ENCODE measurements at places on chromosomes 3 and 15.

DNA sequence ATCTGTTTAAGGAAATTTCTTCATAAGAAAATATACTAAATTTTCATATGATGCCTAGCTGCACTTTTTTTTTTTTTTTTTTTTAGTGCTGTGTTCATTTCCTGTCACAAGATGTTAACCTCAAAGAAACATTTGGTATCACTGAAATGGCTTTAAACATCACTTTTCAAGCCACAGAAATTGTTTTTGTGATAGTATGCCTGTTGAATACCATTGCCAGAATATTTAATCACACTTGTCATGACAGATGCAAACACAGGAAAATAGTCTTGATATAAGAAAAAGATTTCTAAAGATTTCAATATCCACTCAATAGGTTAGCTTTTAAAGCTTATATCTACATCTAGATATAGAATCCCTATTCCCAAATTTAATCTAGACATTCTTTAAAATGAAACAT is 608.5 kb upstream of the AGTR1 start:
- peak; percentile 29 for DNase-seq

GRCh38 chr15:70669006-70669602 is 94.3 kb downstream of the UACA start:
- no peak for DNase-seq

GRCh38 chr3:21274079-21274571 is 476.9 kb downstream of the ZNF385D start:
- DNase-seq: peak; percentile 17

DNA sequence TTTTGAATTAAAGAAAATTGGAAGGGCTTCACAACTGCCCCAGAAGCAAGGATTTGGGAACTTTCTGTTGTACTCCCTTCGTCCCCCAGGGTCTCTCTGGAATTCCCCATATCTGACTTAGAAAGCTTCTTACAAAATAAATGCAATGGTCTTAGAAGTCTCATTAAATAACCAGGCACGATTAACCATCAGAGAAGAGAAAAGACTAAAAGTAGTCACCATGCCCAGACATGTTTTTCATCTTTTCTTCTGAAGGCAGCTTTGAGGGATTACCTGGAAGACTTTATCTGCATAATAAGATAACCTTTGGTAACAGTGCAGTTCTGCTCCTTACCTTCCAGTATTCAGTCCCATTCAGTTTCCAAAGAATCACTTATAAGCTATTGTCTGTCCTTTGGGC is 135.9 kb downstream of the PTPRG start:
- no peak for DNase-seq

DNA sequence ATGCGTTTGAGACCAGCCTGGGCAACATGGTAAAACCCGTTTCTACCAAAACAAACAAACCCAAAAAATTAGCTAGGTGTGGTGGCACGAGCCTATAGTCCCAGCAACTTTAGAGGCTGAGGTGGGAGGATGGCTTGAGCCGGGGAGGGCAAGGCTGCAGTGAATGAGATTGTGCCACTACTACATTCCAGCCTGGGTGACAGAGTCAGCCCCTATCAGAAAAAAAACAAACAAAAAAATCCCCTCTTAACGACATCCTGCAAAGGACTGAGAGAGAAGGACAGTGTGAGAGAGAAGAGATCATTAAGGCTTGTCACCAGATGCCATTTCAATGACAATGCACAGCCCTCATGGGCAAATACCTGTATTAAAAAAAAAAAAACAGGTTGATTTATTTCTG is 266.7 kb upstream of the ATP10A start:
- DNase-seq: no peak

- DNase-seq: peak; percentile 45
Observed at GRCh38 chr15:57323806-57324589, 52.3 kb upstream of the CGNL1 start.

GRCh38 chr3:15289661-15290060 is 42.7 kb downstream of the SH3BP5 start:
- DNase-seq: no peak

GRCh38 chr3:14216257-14217048 is 37.8 kb downstream of the LSM3 start:
- DNase-seq: peak; percentile 51

All from fibroblast of skin of back (primary cell).